Choroid plexus epithelial cell (primary cell): ENCODE measurements at places on chromosomes 4 and X.

DNA sequence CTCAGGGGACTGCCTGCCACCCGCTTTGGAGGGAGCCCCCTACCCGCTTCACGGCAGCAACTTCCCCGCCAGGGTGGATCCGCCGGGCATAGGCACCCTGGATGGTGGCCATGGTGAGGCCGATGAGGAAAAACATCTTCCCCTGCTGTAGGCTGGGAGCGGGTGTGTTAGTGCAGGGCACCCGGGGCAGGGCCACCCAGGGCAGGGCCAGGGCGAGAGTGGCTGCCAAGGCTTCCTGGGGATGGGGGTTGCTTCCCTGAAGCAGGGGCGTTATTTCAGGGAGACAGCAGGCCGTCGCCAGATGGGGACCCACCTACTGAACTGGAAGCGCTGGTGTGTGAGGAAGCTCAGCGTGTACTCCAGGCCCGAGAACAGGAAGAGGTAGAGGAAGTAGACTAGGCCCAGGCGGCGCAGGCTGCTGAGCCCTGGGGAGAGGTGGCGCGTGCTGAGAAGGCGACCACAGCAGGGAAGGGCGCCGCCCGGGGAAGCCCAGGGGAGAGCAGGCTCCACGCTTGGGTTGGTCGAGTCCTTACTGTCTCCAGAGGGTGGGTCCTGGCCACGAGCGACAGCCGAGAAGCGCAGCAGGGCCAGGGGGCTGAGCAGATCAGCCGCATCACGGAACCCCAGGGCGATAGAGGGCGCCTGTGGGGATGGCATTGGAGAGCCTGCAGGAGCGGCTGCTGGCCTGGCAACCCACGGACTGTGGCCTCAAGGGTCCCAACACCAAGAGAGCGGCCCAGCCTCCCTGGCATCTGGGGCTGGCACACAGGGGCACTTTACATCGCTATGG is 31.5 kb downstream of the NOP14 start:
- DNase-seq: no peak

DNA sequence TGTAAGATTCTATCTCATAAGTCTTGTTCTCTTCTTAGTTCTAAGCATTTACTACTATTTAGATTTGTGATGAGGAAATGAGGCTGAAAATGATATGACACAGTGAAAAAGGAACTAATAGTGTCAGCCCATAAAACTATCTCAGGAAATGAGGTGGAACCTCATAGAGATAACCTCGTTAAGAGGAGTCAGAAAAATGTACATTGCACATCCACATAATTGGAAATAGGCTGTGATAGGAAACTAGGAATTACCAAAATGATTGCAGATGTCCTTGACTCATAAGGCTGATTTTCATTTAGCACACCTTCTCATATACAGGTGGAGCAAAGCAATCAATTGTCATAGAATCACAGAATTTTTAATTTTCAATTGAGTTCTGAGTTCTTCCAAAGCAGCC is 26.8 kb downstream of the ANXA10 start:
- DNase-seq: no peak

DNA sequence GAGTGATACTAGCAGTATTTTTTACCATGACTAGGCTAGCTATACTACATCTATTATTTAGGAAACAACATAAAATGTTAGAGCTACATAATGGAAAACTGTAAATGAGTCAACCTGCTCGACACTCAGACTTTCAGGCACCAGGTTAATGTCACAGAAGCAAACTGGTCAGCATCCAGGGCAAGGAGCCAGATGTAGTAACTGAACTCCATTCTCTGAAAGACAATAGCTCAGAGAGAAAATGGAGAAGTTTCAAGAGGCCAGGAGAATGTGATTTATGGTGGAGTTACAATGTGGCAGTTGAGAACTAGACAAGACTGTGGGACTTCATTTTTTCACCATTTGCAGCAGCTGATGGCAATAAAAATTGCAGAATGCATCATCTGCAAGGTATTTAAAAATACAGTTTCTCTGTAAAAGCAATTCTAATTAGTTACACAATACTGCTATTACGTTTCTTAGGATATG is 342.7 kb upstream of the PABPC4L start:
- DNase-seq: no peak

- no peak for DNase-seq
Measured at GRCh38 chrX:809081-809480, 178.5 kb downstream of the SHOX start.

- DNase-seq: peak; percentile 21
Measured at GRCh38 chr4:66554826-66555225, 884.5 kb upstream of the EPHA5 start.

DNA sequence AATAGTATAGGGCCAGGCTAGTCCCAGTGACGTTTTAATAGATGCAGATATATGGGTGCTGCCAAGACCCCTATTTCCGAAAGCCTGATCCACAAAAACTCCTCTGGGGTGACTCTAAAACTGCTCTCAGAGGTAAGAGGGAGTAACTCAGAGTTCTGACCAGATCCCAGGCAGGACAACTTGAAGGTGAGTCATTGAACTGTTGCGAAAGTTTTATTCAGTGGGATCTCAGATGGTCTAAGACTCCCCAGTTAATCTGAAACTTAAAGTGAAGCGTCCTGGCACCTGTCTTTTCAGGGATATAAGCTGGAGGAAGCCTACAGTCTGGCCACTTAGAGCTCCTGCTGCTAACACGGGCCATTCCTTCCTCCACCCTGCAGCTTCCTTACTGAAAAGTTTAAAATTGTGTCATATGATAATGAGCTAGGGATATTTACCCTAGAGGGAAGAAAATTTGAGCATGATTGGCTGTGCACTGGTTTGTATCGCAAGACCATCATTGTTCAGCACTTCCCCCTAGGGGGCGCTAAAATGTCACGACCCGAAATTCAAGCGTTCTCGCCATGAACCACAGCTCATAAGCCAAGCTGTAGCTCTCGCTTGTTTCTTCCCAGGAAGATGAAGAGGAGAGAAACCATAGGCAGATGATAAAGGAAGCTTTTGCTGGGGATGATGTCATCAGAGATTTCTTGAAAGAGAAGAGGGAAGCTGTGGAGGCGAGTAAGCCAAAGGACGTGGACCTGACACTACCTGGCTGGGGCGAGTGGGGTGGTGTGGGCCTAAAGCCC is 19.5 kb downstream of the UTP14A start:
- peak; percentile 91 for DNase-seq

DNA sequence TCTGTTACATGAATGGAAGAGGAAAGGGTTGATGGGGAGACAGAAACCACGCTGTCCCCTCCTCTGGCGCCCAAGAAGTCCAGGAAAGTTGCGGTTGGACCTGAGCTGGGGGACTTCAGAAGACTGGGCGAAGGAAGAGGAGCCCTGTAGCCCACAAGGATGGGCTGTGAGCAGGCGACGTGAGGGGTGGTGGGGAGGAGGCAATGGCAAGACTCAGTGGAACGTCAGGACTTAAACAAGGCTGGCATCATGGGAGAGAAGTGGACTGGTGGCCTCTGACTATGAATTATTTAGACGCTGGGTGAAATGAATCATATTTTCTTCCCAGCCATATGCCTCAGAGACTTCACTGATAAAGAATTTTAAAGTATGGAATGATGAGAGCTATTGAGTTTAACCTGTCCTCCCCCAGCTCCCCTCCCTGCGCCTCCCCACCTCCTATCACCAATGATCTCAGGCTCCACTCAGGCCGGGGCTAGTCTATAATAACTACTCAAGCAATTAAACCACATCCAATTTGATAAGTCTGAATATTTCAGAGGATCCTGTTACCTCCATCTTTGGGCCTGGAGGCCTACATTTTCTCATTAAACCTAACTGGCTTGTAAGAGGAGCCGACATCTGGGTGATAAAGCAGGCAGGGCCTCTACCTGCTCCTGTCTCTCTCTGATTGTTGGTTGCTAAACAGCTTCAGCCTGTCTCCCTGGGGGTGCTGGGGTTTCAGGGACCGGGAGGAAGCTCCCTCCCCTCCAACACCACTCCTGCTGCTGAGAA is 63.6 kb downstream of the SMIM20 start:
- DNase-seq: no peak

DNA sequence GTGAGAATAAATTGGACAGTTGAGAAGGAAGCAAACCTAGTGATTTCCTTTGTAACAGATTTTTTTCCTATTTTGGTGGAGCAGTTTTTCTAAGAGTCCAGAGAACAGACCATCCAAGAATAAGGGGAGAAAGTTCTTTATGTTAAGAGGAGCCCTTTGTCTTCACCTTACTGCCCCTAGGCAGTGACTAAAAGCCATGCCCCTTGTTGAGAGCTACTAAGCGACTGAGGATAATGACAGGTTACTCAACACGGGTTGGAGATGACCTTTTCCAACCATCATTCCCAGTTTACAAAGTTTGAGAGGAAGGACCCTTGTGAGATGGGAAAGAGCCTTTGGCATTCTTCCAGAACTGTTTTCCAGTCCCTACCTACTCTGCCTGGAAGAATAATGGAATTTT is 3.2 kb downstream of the CCDC160 start:
- no peak for DNase-seq

GRCh38 chr4:41719417-41719816 is 29.1 kb downstream of the PHOX2B start:
- peak; percentile 14 for DNase-seq

GRCh38 chr4:183099537-183100297 is 660 bp downstream of the WWC2 start:
- peak; percentile 23 for DNase-seq

GRCh38 chr4:107719207-107719921 is 670 bp downstream of the PAPSS1 start:
- DNase-seq: peak; percentile 50

DNA sequence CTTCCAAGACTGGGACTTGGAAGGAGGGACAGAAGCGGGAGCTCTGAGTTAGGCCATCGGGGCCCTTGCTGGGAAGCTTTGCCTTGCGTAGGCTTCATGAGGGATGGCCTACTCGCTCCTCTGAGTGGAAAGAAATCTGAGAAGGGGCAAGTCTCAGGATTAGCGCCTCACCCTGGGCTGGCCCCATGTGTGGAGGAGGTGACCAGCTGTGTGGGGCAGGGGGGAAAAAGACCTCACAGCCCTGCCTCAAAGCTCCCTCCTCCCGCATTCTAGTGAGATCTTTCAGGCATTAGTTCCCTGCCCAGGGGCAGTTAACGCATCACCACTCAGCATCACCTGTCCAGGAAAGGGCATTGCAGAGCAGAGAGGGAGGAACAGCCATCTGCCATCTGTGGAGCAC is 156.1 kb downstream of the ENPP6 start:
- DNase-seq: no peak

DNA sequence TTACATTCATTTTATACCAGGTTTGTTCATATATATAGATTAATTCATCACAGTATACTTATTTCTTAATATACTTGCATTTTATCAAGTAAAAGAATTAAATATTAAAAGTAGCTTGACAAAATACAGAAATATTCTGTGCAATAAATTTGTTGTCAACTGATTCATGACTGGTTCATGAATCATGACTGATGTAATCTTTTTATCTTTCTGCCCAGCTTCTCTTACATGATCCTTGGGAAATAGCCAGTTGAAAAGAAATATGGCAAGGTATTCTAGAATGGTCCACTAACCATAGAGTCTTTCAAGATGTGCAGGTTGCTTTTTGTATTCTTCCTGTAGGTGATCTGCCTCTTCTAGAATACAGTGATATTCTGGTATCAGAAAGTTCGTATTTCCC is 4.2 kb upstream of the CCNA2 start:
- DNase-seq: peak; percentile 70
